ENCODE measurements at places on chromosomes 4 and X.

DNA sequence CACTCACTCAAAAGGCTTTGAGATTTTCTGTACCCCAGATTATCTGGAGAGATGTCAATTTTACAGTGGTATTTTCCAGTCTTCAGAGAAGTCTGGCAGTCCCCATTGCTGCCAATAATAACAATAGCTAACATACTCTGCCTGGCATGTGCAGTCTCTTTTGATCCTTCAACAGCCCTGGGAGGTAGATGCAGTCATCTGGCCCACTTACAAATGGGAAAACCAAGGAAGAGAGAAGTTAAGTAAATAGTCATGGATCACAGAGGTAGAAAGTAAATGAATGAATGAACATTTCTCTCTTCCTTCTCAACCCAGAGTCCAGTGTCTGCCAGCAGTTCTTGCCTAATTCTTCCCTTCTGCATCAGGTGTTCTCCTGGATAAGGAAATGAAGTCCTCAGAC, 113.0 kb upstream of the EDNRA start:
- DNase-seq = no peak

DNA sequence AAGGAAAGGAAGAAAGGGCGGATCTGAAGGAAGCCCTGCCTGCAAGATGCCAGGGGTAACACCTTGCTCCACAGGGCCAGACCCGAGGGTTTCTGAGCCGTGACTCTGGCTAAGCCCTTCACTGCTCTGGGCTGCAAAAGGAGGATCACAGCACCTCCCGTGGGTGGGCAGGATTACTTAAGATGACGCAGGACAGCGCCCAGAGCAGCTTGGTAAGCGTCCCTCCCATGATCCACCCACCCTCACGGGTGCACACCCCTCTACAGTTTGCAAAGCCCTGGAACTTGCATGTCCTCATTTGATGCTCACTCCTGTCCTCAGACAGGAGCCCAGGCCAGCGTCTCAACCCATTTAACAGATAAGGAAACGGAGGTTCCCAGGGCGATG, 64.9 kb downstream of the CRMP1 start:
- no peak for DNase-seq

GRCh38 chr4:145034727-145035211, 63.2 kb downstream of the ANAPC10 start:
- DNase-seq = peak; percentile 90

DNA sequence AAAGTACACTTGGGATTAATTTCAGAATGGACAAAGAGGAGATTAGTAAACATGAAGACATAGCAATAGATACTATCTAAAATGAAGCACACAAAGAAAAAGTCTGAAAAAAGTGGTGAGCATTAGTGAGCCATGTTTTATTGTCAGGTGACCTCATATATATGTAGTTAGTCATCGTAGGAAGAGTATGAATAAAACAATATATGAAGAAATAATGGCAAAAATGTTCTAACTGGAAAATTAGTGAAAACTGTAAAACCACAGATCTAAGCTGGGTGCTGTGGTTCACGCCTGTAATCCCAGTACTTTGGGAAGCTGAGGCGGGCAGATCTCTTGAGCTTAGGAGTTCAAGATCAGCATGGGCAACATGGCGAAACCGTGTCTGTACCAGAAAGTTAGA, 67.9 kb downstream of the RBPJ start:
- DNase-seq = no peak

GRCh38 chr4:42151568-42152506, 618 bp downstream of the BEND4 start:
- DNase-seq = no peak

DNA sequence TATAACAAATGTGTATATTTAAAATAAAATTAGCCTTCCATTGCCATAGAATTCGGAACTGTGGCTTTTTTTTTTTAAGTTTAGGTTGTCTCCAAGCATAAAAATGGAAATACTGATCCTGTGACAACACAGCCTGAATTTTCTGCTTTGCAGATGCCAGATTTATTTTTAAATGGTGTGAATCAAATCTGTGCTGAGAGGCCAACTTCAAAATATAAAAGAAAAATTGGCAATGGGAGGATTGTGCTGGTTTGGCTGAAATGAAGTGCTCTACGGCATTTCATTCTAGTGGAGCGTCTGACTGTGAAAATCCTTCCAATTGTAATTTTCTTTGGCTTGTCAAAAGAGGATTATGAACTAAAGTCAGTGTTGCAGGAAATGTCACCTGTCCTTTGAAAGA, 580.3 kb upstream of the ZFP42 start:
- DNase-seq = no peak

- DNase-seq = no peak
These were observed 1055.5 kb downstream of the PCDH18 start for GRCh38 chr4:136476753-136477152.

DNA sequence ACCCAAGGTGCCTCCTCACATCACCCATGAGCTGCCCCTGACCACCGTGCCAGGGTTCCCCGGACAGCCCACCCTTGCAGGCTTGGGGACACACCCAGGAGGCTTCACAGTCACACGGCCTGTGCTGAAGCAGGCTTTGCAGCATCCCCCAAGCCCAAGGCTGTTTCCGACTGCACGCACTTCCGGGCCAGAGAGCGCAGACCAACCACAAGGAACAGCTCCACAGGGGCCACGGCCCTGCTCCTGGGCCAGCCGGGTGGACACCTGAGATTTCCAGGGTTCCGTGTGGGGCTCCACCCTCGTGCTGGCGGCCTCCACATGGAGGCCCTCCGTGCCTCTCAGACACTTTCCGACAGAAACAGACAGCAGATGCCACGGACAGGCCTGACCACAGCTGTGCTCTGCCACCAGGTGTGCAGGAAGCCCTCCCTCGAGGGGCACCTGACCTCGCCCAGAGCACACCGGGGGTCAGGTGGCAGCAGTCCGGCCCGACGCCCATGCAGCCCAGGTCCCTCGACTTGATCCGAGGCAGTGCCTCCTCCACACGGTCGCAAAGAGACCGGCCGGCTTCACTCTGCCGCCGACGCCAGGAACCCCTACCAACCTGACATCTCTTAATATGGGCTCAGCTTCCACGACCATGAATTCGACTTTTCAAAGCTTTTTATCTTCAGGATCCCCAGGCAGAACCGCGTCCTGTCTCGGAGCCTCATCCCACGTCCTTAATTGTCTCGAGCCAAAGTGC, 8.0 kb downstream of the CTBP1 start:
- DNase-seq = no peak

DNA sequence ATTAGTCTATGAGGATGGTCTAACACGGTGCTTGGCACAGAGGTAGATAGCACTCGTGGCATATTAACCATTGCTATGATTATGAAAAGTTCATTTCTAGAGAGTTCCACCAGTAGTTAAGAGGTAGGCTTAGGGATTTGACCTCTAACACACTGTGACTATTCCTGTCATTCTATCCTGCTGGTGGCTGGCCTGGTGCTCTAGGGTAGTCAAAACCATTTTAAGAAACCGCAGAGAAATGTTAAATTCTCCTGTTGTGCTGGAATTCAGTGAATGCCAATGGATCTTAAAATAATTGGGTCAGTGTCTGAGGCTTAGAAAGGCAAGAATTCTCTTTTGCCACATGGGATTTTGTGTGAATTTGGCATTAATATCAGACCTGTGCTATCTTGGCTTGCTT, 53.9 kb downstream of the VGLL1 start:
- no peak for DNase-seq

DNA sequence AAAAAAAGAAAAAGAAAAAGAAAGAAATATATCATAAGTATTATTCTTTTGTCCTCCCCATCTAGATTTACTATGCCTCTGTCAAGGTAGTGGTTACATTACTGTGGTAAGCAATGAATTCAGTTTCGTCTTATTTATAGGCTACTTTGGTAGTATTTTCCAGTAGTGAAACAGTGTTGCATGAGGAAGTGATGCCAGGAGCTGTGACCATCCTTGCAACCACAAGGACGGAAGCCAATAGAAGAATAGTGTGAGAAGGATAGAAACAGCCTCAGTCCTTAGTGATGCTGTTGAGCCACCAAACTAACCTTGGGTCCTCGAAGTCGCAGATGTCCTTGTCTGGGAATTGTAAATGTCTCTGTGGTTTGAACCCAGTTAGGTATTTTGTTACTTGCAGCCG, 328.5 kb downstream of the PPP3CA start:
- no peak for DNase-seq

- no peak for DNase-seq
These were observed 16.0 kb downstream of the ANXA3 start for GRCh38 chr4:78567500-78568060.
